ENCODE measurements at places on chromosomes 2 and 18.

- no peak for DNase-seq
These were observed 8.2 kb downstream of the TEKT4 start for GRCh38 chr2:94879314-94879981.

DNA sequence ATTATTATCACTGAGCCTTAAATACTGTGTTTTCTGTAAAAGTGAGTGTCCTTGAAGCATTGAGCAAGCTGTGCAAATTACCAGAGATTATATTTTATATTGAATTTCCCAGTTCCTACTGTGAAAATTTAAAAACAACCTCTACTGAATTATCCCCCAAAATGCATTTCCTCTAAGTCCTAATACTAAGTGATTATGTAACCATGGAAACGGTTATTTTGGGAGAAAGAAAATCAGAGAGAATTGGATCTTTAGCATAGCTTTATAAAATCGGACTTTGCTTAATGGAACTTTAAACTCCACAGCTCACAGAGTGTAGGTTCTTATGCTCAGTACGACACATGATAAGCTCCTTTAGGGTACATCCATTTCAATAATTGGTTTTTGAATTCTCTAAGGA, 19.3 kb upstream of the CHMP1B start:
- no peak for DNase-seq

DNA sequence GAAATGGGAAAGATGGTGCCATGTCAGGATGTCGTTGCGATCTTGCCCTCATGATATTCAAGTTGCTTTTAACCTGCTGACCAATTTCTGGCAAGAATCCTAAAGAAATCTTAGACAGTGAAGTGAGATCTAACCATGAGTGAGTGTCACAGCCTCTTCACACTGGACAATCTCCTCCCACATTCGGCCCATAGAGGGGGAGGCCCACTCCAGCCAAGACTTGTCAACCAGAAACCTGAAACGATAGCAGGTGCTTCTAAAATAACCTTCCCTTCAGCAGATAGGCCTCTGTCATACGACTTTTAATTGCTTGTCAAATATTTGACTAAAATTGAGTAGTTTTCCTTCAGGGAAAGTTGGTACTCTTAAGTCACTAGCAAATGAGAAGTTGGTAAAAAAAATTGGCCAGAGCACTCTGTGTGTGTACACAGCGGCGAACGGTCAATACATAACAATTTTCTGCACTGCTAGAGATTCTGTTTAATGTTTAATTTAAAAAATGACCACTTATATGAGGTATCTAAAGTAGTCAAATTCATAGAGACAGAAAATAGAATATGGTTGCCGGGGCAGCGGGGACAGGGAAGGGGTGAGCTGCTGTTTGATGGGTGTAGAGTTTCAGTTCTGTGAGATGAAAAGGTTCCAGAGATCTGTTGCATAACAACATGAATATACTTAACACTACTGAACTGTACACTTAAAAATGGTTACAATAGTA, 110.2 kb downstream of the VAPA start:
- DNase-seq, result no peak

DNA sequence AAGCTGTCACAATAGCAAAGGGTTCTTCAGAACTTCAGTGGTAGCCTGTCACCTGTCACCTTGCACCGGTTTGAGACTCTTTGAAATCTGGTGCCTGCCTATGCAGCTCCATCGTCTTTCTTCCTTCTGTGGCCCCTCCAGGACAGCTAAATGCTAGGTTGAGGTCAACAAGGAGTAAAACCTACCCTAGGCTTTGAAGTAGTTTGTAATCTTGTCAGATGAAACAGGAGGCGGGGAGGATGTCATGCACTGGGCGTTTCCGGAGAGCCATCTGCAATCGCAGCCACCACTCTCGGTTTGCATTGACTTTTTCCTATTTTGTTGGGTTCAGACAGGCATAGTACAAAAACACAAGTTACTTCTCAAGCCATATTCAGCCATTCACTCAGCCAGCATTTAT, 116.7 kb downstream of the LPIN1 start:
- no peak for DNase-seq

- DNase-seq, result no peak
These were observed 231.9 kb upstream of the SIX2 start for GRCh38 chr2:45241061-45241561.

GRCh38 chr2:38892819-38893218, 3.1 kb downstream of the ARHGEF33 start:
- no peak for DNase-seq

- DNase-seq, result no peak
These were observed 40.6 kb upstream of the RBMS1 start for GRCh38 chr2:160534249-160534648.

DNA sequence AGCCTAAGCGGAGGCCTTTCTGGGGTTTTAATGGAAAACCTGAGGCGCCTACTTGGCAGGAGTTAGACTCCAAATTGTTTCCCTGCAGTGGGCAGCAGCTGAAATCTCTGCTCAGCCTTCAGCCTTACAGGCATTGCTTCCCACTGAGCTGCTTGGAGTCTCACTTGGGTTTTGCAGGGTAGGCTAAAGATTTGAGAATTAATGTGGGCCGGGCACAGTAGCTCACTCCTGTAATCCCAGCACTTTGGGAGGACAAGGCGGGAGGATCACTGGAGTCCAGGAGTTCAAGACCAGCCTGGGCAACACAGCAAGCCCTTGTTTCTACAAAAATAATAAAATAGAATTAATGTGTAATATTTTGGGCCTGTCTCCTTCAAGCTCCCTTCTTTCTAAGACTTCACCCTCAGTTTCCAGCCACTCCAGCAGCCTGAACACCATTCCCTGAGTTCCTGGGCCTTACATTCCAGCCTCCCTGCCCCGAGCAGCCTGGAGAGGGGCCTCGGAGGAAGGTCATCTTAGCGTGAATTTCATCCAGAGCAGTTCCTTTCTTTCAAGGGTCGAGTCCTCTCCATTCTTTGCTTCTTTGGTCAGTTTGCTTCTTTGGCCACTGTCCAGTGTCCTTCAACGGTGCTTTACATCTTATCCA, 9.1 kb upstream of the RAB17 start:
- no peak for DNase-seq

DNA sequence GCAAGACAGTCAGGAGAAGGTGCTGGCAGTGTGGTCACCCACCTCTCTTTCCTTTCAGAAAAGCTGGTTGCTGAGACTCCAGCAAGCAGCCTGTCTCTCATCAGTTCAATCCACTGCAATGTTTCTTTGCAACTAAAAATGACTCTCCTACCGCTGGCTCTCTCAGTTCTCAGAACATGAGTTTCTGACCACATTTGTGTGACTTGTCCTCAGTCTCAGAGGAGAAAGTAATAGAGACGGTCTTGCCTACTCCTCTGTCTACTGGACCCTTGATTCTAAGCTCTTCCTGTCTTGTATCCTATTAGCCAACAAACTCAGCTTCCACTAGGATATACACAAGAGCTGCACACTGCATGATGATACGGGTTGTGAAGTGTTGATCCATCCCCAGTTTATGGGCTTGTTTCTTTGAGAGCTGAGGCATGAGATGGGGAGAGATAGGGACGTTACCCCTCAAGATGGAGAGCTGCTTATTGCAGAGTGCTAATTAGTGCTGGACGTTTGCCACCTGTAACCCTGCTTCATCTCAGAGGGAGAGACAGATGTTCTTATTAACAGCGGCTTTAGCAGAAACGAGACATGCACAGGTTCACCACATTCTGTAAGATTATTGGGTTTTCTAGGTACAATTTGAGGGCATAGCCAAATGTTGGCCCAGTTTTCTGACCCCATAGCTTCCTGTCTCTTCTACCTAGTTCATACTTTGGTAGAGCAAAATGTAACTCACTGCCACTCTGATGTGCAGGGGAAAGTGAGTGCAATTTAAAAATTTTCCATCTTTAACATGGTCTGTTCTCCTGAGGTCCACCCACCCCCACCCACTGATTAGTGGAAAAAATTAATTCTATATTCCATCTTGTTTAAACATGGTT, 32.4 kb upstream of the YWHAQ start:
- DNase-seq, result no peak

- DNase-seq, result no peak
These were observed 78.0 kb upstream of the CTLA4 start for GRCh38 chr2:203789618-203790017.

GRCh38 chr2:12921321-12921720, 204.6 kb downstream of the TRIB2 start:
- DNase-seq, result no peak
